ENCODE measurements at places on chromosomes 1 and 21.

DNA sequence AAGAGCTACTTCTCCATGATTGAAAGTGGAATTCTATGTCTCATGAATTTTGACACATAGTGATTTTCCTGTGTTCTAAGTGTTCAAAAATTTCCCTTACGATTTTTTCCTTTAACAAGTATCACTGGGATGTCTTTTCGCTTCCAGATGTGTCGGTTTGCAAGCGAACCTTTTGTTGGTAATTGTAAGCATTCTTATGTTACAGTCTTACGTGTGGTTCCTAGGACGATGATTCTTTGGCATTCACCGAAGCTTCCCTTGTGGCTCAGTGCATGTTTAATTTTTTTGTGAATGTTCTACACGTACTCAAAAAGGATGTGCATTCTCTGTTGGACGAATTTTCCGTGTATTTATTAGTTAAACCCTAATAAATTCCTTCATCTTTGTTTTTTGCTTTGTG lies 211.6 kb downstream of the CAMTA1 start:
- DNase-seq: no peak

GRCh38 chr1:110608247-110608646 lies 2.1 kb upstream of the KCNA2 start:
- DNase-seq: peak; percentile 50

DNA sequence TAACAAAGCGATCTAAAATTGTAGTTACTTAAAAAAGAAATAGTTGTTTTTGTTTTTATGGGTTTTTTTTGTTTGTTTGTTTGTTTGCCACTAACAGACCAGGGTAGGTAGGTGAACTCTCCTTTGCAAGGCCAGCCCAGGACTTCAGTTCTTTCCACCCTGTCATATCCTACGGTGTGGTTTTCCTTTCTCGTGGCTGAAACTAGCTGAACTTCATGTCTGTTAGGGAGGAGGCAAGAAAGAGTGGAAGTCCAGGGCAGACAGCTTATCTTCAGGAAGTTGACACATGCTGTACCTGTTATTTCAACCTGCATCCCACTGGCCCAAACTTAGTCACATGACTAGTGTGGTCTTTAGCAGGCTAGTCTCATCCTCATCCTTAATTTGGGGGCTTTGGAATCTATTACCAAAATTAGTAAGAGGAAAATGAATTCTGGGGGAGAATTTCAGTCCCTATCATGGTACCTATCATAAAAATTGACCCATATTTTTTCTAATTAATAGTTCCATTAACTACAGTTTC lies 62.9 kb upstream of the LRRC7 start:
- DNase-seq: no peak

- DNase-seq: no peak
Observed at GRCh38 chr1:10806966-10807365, 10.5 kb upstream of the CASZ1 start.

- DNase-seq: no peak
Observed at GRCh38 chr1:64844175-64844574, 99.3 kb downstream of the RAVER2 start.

DNA sequence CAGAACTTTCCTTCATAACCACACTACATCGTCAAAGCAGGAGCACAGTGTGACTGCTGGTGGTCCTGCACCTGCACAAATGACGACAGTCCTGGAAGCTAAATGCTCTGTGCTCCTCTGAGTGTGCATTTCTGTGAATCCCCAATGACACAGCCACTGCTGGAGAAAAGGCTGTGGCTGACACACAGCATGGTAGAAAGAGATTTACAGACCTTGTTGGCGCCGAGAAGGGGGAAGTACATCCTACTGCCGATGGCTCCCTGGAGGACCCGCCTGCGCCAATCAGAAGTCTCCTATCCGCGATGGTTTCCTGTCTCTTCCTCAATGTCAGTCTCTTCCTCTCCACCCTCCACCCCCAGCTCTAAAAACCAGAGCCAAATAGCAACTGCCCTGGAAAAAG lies 115.4 kb upstream of the RAB4A start:
- no peak for DNase-seq

DNA sequence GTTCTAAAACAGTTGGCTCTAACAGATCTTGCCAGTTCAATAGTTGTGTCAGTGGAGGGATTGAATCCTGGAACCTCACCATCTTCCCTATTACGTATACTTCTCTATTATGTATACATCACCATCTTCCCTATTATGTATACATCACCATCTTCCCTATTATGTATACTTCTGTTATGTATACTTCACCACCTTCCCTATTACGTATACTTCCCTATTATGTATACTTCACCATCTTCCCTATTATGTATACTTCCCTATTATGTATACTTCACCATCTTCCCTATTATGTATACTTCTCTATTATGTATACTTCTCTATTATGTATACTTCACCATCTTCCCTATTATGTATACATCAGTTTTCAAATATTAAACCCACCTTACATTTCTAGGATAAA lies 34.4 kb upstream of the HP1BP3 start:
- DNase-seq: no peak

DNA sequence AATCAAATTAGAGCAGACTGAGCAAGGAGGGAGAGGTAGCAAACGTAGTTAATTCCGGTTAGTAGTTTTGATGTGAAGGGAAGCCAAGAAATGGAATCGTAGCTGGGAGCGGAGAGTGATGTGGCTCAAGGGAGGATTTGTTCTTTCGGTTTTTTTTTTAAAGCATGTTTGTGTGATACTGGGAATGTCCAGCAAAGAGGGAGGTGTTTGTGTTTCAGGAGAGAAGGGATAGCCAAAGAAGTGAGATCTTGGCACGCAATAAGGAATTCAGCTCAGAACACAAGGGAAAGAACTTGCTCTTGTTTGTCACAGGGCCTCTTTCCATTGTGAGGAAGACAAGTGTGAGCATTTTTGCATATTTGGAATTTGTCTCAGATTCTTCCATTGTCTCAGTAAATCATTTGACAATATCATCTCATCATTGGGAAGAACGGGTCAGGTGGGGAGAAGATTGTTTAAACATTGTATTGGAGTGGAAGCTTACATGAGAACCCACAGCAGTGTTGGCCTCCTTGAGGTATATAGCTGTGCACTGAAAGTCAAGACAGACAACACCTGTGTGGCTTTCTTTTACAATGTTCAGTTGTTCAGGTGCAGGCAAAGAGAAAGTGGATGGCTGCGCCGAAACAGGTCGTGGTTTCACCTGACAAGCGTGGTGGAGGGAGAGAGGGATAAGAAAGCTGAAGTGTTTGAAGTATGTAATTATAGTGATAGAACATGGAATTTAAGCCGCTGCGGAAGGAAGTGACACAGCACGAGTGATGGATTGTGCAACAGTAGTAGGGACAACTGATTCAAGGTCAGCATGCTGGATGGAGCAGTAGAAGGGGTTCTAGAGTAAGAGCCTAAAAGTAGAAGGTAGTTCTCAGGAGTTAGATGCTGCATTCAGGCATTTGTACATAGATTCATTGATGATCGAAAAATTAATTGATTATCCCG lies 25.4 kb downstream of the FMN2 start:
- no peak for DNase-seq

Measured in endodermal cell (in vitro differentiated cells).